NCI-H2107 (cell line): ENCODE measurements at places on chromosomes 5 and 9.

- DNase-seq, result no peak
These were observed 464.3 kb downstream of the GADD45G start for GRCh38 chr9:90069085-90069484.

DNA sequence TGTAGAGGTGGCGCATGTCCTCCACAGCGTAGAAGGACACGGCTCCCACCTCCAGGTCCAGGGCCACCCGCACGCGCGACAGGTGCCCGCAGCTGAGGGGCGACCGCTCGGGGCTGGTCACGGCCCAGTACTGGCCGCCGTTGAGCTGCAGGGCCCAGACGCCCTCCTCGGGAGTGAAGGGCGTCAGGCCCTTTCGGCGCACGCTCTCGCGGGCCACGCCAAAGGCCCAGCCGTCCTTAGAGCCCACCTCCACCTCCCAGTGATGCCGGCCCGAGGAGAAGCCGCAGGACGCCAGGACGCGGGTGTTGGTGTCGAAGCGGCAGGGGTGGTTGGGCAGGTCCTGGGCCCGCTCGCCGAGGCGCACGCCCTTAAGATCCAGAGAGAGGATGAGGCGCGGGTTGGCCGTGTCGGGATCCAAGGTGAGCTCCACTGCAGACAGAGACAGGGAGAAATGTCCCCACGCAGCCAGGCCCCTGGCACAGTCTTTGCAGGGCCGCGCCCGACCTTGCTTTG, 9.7 kb downstream of the TRIM7 start:
- DNase-seq, result no peak

DNA sequence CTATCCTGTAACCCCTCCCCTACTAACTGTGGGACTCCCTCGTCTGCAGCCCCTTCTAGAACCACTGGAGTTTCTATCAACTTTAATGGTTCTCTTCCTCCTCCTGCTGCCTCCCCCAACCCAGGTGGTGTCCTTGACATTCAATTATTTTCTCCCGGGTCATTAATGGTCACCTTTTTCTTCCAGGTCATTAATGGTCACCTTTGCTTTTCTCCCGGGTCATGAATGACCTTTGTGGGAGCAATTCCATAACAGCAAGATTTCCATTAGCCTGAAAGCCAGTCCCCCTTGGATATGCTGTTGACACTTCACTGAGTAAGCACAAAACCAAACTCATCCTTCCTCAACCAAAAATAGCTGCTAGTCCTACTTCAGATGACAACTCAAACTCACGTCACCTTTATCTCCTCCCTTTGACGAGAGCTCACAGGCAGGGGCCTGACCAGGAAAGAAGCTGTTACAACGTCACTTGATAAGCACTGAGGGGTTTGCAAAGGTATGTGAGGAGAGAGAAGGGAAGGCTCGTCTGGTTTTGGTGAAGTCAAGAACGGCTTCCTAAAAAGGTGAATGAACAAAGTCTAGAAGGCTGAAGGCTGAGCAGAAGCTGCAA, 10.9 kb downstream of the CCDC127 start:
- no peak for DNase-seq

- DNase-seq, result no peak
These were observed 129.0 kb downstream of the SREK1 start for GRCh38 chr5:66273121-66273520.

DNA sequence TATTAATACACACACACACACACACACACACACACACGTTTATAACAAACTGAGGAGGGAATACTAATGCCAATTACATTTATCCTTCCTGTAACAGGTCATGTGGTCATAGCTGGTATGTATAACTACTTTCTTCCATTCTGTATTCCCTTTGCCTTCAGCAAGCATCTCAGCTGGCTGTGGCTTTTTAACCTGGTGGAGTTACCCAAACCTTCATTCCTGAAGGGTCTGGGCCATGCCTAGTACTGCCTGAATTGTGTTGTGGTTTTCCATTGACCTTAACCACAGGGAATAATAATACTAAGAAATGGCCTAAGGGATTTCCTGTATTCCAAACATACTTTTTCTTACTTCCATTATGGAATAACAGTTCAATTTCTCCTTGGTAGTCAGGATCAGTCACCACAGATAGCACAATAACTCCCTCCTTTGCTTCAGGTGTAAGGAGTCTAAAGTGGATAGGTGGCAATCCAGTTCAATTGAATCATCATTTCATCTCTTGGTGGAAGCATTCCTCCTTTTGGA, 222.2 kb upstream of the MEF2C start:
- no peak for DNase-seq
